ENCODE measurements at places on chromosomes 2 and 18.

DNA sequence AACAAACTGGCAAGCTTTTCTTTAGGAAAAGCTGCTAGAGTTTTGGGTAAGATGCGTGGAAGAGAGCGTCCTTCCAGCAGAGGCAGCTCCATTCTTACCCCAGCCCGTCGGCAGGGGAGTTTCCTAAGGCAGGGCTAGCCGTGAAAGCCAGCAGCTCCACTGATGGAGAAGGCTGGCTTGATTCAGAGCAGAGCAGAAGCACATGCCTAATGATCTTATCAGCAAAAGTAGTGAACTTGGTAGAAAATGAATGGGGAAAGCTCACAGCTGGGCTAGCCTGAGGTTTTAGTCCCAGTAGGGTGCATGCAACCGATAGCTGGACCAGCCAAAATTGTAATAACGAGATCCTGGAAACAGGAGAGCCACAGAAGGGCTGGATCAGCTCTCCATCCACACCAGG is 20.8 kb downstream of the LAMA1 start:
- no peak for DNase-seq

DNA sequence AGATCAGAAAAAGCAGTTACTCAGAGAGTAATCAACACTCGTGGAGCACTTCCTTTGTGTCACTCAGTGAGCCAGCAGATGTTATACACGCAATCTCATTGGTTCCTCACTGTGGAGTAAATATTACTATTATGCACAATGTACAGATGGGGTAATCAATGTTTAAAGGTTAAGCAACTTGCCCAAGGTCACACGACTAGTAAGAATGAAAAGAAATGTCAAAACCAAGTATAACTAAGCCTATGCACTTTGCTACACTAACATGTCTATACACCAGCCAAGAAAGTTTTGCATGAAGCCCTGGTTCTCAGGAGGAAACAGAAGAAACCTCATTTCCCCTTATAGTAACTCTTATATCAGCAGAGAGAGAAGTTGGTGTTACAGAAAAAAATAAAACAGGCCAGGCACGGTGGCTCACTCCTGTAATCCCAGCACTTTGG is 5.4 kb downstream of the METTL21A start:
- peak; percentile 18 for DNase-seq

DNA sequence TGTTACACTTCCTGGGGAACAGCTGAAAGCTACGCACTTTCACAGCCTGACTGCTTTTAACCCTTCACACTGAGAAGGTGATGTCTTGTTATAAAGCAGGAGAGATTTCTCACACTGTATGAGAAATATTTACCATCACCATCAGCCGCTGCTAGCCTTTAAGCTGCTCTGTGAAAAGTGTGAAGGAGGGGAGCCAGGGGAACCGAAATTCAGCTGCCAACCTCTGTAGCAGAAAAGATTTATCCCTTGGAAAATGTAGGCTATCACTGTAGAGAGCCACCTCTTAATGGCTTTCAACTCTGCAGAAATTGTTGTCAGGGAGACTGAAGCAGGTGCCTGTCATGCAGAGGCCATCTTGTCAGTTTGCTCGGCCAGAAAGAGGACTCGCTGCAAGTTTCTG is 145.3 kb downstream of the SP3 start:
- DNase-seq: no peak

GRCh38 chr2:234754126-234754525 is 197.7 kb upstream of the SH3BP4 start:
- DNase-seq: no peak

- no peak for DNase-seq
These were observed 6.3 kb downstream of the MSGN1 start for GRCh38 chr2:17822445-17823117.

DNA sequence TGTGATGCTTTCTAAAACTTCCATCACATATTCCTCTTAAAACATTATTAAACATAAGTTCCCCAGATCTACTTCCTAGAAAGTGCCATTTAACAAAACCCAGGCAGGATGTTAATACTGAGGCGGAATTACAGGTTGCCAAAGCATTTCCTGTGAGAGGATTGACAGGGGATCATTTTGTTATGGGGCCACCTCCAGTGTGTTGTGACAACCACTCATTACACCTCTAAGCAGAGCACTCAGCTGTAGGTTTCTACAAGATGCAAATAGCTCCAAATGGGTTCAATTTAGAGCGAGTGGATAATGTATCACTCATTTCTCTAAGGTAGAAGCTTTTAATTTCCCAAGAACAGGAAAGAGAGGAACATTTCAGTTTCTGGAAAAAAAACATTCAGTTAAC is 1429.5 kb upstream of the ACVR2A start:
- DNase-seq: no peak

GRCh38 chr2:26692897-26693849 is 651 bp downstream of the KCNK3 start:
- no peak for DNase-seq

GRCh38 chr2:108833219-108833618 is 46.6 kb downstream of the CCDC138 start:
- no peak for DNase-seq

GRCh38 chr2:10544252-10544651 is 96.1 kb upstream of the ODC1 start:
- DNase-seq: peak; percentile 45

DNA sequence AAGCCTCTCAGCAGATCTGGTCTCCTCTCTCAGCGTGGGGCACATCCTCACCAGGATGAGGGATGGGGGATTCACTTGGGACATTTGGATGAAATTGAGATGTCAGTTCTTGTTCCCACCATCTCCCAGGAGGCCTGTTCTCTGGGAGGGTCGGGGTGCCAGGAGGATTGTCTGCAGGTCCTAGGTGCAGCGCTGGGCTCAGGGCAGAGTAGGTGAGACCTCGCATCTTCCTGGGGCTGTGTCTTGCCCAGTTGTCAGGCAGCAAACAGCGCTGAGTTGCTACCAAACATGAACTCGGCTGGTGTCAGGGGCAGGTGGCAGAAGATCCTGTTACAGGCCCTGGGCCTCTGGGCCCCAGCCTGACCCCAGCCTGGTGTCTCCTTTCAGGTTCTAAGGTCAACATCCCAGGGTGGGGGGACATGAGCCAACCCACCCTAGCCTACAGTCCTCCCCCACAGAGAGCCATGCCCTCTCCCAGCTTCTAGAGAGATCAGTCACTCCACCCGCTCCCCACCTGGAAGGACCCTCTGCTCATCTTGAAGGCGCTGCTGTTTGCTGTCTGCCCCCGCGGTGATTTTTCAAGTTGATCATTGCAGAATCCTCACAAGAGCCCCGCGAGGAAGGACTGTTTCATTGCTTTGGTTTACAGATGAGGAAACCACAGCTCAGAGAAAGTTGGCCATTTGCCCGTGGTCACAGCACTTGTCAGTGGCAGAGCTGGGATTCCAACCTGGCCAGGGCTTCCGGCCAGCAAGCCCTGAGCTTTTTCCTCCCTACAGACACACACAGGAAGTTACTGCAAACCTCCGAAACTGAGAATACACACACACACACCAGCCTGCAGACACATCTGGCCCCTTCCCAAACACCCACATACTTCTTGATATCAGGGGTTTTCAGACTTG is 83.9 kb downstream of the STPG4 start:
- DNase-seq: peak; percentile 50

DNA sequence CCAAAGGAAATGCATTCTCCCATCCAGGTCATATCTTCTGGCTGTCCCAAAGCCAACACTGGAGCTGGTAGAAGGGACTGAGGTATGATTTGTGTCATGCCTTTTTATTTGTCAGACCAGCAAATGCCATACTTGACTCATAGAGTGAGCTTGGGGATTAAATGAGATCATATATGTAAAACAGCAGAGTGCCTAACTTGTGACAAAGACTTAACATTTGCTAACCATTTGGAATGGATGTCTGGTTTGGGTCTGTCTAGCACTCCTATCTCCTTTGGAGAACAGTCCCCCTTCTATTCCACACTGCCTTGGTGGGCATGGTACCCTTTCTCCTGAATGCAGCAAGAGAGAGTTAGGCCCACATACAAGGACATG is 128.5 kb upstream of the LGALSL start:
- peak; percentile 56 for DNase-seq

DNA sequence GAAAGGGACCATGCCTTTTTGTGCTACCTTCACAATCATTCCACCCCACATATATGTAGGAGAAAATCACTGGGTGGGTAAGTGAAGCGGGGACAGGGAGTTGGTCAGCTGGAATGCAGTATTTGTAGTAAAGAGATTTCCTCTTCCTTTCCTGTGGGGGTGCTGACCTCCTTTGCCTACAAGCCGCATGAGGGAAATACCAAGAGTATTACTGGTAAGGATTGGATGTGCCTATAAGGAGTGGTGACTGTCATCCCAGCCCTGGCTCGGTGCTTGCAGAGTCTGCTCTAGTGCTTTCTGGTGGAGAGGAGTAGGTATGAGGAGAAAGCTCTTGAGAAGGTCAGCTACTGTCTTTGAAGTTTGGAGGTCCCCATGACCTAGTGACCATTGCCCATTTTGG is 324.6 kb downstream of the HRH4 start:
- DNase-seq: no peak

DNA sequence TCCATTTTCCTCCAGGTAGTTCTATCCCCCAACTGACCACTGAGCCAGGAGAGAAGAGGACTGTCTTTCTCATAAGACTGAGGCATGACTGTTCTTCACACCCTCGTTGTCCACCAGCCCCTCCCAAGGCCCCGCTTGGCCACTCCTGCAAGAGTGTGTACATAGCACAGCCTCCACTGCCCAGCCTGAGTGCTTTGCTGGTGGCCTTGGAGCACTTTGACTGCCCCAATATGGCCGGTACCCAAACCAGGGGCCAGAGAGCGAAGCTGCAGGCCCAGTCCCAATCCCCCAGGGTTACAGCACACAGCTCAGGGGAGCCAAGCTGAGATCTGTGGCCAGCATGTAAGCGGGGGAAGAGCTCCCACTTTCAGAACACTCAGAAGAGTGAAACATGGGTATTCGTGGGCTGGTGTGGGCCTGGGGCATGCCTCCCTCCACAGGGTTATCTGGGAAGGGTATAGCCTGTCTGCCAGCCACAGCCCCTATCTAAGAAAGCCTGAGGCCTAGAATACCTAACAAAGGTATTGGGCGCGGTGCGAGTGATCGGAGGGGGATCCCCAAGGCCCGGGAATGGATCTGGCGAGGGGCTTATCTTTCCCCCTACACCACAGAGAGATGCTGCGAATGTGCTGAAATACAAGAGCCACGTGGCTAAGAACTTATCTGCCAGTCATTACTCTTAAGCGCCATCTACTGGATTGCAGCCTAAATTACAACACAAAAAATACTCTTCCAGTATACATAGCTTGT is 163.8 kb downstream of the WDPCP start:
- peak; percentile 50 for DNase-seq

DNA sequence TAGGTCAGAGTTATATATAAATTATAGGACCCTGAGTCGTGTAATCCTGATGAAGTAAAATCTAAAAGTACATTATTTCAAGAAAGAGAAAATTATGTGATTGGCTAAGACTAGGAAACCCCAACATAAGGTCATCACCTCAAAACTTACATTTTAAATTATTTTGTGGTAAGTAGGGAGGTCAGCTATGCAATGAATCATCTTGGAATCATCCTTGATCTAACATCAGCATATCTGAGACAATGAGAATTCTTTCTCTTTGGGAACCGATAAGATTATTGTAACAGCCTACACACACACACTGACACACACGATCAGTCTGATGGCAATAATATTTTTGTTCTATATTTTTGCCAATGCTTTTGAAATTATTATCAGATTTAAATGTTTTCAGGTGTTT is 904.8 kb upstream of the CHAC2 start:
- DNase-seq: no peak

GRCh38 chr2:218072002-218072401 is 2.9 kb downstream of the RUFY4 start:
- DNase-seq: no peak

- DNase-seq: no peak
These were observed 1167.5 kb upstream of the ACVR2A start for GRCh38 chr2:146677280-146677679.

GRCh38 chr2:181038796-181039195 is 58.4 kb downstream of the UBE2E3 start:
- DNase-seq: no peak

GRCh38 chr2:64873472-64873924 is 115.7 kb upstream of the SLC1A4 start:
- DNase-seq: peak; percentile 69

DNA sequence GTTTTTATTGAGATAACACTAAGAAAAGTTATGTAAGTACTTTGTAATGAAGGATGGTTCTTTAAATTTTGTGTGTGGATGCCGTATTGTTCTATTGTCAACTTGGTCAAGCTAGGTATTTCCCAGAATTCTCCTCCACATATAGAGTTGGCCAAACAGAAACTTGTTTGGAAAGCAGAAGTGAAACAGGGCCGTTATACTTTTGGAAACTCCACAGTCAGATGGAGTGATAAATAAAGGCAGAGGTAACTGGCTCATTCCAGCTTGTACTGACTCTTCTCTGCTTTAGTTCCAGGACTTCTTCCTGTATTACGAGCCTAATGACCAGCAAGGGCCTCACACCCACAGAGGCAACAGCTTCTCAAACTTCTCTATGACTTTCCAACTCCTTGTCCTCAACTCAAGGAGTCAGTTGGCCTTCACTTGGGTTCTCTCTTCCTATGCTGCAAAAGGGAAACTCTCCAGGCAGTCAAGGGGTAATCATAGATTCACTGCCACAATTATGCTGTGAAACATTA is 16.4 kb upstream of the STARD7 start:
- DNase-seq: no peak

- DNase-seq: no peak
These were observed 17.0 kb downstream of the MBOAT2 start for GRCh38 chr2:8986327-8986976.

DNA sequence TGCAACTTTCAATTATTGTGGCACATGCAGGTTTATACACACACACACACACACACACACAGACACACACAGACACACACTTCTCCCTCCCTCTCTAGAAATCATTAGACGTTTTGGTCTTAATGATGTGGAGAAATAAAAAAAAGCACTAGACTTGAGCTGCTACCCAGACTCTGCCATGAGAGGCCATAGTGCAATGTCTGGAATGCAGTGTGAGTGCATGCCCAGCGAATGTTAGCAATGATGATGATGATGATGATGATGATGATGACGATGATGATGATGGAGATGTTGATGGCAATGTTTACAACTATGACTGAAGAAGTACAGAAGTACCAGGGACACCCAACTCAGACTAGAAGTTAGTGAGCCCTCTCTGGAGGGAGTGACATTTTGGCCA is 23.8 kb upstream of the KLHL29 start:
- no peak for DNase-seq

DNA sequence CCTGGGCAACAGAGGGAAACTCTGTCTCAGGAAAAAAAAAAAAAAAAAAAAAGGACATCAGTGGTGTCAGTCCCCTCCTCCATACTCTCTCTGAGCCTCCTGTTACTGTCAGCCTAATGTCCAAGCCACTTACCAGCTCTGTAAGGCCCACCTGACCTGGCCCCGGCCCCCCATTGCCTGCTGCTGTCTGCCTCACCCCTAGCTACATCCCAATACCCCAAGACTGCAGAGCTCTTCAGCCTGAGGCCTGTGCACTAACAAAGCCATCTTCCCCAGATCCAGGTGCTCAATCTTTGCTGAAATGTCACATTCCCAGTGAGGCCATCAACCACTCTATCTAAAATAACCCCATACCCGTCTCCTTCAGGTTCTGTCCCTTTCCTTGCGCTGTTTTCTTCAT is 5.7 kb downstream of the ARMC9 start:
- DNase-seq: no peak

All from CD4-positive, alpha-beta T cell treated with Interleukin-4 for 4 hours (primary cell).